ENCODE measurements at places on chromosomes 12 and 14.

DNA sequence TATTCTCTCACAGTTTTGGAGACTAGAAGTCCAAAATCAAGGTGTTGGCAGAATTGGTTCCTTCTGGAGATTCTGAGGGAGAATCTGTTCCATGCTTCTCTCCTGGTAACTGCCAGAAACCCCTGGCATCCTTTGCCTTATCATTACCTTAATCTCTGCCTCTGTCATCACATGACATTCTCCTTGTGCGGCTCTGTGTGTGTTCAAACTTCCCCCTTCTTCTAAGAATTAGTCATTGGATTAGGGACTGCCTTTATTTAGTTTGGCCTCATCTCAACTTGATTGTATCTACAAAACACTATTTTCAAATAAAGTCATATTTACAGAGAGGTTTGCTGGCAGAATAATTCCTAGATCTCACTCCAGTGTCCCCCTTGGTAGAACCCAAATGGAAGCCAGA is 68.9 kb downstream of the ZNF641 start:
- DNase-seq = no peak

GRCh38 chr12:25271486-25272098 is 20.9 kb upstream of the KRAS start:
- no peak for DNase-seq

GRCh38 chr12:59723520-59723919 is 127.7 kb downstream of the SLC16A7 start:
- no peak for DNase-seq

GRCh38 chr12:70788774-70789173 is 131.8 kb downstream of the PTPRR start:
- DNase-seq = no peak

DNA sequence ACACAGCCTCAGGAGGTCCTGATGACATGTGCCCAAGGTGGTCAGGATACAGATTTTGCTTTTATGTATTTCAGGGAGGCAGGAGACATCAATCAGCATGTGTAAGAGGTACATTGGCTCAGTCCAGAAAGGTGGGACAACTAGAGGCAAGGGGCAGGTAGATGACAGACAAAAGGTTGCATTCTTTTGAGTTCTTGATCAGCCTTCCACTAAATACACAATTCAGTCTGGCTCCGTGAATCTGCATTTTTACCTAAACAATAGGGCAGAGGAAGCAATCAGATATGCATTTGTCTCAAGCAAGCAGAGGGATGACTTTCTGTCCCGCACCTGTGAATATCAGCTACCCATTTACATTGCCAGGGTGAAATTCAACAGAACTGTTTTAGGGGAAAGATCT is 178.6 kb downstream of the KSR2 start:
- no peak for DNase-seq

GRCh38 chr14:61103541-61104339 is 122.7 kb downstream of the SLC38A6 start:
- DNase-seq = no peak

- DNase-seq = no peak
Observed at GRCh38 chr12:66692170-66692569, 13.3 kb upstream of the GRIP1 start.

- DNase-seq = no peak
Observed at GRCh38 chr12:108881953-108882352, 2.1 kb downstream of the DAO start.

Data from activated CD4-positive, CD25-positive, alpha-beta regulatory T cell treated with anti-CD3 and anti-CD28 coated beads, Interleukin-2, amount 50 U/mL, for 72 hours (primary cell).